ENCODE measurements at places on chromosomes 6 and 20.

DNA sequence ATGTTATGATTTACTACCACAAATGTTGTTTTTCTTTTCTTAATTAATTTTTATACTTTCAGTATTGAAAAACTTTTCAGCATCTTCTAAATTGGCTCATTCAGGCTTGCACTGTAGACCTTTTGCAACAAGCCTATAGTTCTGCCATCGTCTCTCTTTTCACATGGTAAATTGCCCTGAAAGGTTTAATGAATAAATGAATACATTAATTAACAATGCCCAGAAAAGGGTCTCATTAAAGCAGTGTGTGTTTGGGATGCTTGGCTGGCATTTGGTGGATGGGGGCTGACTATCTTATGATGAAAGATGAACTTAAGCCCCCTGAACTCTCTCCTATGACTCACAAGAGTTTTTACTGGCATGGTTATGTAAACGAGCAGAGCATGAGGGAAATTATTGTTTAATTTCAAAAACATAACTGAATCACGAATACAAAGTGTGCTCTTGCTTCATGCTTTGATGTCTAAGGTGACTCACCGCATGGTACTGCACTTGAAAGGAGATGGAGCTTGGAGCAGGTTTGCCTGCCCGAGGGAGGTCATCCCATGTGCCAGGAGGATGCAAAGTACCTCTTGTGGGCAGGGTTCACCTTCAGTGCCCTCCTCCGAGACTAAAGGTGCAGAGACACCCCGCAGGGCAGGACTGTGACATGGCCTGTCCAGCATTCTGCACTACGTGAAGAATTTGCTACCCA is 13.8 kb upstream of the PCK1 start:
- DNase-seq: peak; percentile 23

GRCh38 chr6:68726992-68727391 is 91.9 kb downstream of the ADGRB3 start:
- DNase-seq: no peak

GRCh38 chr6:90382760-90383159 is 86.1 kb upstream of the BACH2 start:
- DNase-seq: no peak

- DNase-seq: no peak
Measured at GRCh38 chr20:8187740-8188139, 55.7 kb downstream of the PLCB1 start.

GRCh38 chr6:26249957-26250697 is 114.9 kb upstream of the BTN3A2 start:
- peak; percentile 92 for DNase-seq

- DNase-seq: no peak
Measured at GRCh38 chr20:35503841-35504561, 25.5 kb downstream of the C20orf173 start.

DNA sequence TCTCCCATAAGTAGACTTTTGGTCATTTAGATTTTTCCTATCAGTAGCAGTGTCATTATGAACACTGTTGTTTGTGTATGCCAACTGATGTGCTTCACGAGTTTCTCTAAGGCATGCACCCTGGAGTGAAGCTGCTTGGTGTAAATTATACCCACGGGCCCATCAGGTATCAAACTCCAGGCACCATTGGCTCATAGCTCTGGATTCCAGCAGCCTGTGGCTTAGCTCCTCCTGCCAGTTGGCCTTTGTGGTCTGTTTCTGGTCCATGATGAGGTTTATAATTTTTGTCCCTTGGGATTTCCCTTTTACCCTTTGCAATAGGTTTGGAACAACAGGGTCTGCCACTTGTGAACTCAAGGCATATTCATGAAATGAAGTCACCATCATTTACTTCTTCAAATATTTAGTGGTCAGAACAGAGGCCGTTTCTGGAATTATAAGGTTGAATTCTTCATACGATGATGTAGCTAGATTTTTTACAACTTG is 350.5 kb downstream of the PRL start:
- DNase-seq: peak; percentile 59

DNA sequence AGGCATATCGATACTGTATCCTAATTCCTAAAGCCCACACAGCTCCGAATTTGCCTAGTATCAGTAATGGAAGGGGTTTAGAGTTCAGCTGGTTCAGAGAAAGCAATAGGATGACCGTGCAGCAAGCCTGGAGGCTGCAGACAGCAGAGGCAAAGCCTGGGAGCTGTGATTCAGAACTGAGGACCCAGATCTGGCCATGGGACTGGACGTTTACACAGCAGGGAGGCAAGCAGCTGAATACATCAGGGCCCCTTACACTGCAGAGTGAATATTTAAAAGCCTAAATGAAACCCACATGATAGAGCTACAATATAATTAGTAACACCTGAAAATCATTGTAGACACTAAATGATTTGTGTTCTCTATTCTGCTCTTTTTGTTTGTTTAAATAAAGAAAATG is 38.0 kb downstream of the ELOVL2 start:
- DNase-seq: peak; percentile 25

DNA sequence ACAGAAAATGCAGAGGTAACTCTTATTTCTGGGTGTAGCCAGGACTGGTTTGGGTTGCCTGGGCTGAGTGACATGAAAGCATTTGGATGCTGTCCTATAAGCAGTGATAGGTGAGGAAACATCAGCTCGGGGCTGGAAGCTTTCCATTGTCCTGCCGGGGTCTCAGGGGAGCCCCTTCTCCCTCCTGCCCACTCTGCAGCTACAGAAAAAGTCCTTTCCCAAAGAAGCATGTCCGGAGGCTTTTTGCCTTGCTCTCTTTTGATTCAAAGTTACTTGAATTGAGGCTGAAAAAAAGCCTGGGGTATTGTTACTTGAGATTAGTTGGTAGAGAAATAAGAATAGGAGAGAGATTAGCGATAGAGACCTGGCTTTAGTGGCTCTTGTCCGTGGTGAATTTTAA is 90.7 kb upstream of the ZNFX1 start:
- DNase-seq: no peak

GRCh38 chr6:64715624-64716023 is 991.4 kb downstream of the EYS start:
- DNase-seq: no peak

GRCh38 chr6:95866732-95867131 is 149.0 kb upstream of the FUT9 start:
- no peak for DNase-seq

DNA sequence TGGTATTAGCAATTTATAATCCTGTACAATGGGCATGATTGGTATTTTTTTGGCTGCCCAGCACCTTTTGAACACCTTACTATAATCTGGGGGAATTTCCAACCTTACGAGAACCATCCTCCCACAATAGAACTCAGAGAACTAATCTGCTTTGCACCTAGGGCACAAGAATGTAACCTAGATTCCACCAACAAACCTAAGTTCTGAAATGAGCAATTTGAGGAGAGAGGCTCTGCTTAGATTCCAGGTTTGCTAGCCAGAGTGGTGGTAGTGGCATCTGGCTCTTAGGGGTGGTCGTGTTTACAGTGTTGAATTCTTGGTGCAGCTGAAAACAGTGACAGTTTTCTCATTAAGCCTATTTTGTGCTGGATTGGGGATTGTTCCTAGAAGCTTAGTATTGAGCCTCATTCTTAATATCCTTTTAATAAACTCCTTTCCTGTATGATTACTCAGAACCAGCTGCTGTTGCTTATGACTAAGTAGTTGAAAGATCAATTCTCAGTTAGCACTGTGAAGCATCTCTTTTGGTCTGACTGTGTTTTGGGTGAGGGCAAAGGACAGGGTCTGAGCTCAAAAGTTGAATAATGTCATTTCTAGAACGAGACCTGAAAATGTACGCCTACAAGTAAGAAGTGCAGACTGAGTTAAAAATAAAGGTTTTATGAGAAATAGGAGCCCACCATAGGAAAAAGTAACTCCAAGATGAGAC is 385.6 kb downstream of the CDKAL1 start:
- peak; percentile 47 for DNase-seq

DNA sequence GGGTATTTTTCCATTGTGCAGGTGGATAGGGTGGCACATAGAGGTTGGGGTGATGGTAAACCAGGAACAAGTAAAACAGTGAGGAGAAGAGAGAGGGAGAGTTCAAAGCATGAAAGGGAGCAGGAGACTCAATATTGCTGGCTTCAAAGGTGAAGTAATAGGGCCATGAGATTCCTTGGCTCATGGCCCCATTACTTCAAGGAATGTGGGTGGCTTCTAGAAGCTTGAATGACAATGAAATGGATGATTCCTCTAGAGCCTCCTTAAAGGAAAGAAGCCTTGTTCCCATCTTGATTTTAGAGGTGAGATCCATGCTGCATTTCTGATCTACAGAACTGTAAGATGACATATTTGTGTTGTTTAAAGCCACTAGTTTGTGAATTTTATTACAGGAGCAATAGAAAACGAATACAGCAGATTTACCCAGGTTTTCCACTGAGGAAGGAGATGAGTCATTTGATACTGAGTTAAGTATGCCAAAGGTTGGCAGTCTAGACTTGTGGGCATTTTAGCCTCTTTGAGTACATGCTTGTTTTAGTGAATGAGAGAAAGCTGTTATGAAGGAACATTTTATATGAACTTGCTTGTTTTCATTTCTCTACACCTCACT is 110.4 kb downstream of the PLCB4 start:
- peak; percentile 53 for DNase-seq
